ENCODE measurements at places on chromosomes 3 and 15. TPM values are rescaled to one million over a fixed set of nuclear protein-coding genes. Genes with fewer than 3 reads are reported as not detected.

DNA sequence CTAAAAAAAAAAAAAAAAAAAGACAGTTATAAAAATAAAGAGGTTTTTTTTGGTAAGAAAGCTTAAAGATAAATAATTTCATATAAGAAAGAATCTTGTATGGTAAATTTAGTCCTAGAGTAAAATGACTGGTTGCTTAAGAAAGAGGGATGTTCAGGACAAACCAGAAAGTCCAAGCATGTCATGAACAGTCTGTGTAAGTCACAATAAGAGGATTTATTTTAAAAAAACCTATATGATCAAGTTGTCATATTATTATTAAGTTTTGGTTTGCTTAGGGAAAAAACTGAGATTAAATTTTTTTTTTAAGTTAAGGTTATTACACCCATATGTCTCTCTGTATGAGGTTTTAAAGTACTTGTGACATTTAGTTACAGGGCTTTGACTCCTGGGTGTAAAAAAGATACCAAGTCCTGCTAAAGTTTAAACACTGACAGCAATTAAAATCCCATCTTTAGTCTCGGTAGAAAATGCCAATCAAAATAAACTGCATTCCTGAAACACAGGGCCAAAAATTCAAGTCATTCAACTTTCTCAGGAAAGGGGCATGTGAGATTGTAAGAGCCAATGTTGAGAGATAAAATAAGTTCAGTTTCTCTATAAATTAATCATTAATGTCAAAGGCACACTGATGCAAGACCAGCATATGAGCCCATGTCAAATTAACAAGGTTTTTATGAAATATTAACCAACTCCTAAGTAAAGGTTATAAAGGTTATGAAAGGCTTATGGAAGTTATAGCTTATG is 8.5 kb upstream of the BDH1 start:
- DNase-seq = no peak

GRCh38 chr3:127467391-127467790 is 123.1 kb downstream of the TPRA1 start:
- no peak for DNase-seq

GRCh38 chr3:41611008-41611407 is 350.9 kb downstream of the ULK4 start:
- DNase-seq = no peak

DNA sequence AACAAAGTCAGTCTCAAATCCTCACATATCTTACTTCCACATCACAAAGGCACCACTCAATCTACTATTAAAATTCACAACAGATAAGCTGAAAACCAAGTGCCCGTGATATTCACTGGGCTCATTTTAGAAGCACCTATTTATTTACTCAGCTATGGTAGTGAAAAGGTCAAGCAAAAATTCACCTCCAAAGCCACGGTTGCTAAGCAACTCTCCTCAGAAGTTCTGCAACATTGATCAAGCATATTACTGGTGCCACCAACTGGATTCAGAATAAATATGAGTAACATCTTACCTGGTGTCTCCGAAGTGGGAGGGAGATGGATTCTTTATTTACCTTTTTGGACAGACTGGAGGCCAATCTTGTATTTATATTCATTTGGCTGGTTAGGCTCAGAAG is 714.8 kb downstream of the FHIT start:
- no peak for DNase-seq

DNA sequence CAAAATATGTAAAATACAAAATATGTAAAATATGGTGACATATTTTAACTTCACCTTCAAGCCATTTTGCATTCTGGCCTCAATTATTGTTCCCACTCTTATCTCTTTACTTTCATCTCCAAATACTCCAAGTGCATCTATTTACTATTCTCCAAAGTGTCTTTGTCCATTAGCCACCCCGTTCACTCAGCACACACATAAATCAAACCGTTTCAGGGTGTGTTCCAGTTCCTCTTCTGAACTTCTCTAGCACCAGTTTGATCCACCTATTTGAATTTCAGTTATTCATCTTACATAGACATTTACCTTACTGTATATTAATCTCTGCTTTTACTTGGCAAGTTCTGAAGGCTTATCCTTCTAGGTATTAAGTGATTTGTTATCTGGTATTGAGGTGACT is 45.1 kb downstream of the SGO1 start:
- DNase-seq = no peak

DNA sequence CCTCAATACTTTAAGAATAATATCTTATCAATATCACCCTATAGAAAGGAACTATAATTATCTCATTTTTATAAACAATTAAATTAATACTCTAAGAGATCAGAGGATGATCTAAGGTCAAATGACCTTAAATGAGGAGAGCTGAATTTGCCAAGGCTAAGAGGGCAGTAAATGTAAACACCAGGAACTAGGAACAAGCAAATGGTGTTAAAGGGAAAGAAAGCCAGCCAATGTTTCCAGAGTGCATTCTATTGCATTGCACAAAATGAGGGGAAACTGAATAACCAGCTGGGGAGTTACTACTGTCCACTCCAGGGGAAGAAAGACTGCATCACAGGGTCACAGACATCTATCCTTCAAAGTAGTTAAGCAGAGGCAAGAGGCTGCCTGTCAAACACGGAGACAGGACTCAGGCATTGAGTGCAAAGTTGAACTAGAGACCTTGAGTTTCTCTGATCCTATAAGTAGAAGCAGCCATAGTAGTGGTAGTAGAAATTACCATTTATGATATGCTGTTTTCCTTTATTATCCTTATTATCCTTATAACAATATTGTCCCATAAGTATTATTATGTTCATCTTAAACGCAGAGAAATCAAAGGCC is 466.4 kb downstream of the MAGI1 start:
- DNase-seq = no peak

DNA sequence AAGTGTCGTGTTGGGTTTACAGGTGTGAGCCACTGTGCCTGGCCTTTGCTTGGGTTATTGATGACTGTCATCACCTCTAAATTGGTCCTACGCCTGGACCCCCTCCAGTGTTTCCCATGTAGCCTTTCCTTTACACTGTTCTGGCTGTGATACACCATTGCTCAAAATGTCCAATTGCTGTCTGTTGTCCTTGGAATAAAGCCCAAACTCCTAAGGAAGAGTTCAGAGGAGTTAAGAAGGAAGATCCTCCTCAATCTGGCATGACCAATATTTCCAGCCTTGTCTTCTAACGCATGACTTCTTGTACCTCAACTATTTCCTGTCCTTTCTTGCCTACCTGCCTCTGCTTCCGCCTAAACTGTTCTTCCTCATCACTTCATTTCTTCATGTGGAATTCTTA is 113.1 kb downstream of the POLR2M start:
- DNase-seq = no peak

- DNase-seq = no peak
These were observed 45.2 kb upstream of the UMPS start for GRCh38 chr3:124685067-124685466.

GRCh38 chr15:78342021-78342420 is 1.9 kb downstream of the CRABP1 start:
- DNase-seq = no peak

DNA sequence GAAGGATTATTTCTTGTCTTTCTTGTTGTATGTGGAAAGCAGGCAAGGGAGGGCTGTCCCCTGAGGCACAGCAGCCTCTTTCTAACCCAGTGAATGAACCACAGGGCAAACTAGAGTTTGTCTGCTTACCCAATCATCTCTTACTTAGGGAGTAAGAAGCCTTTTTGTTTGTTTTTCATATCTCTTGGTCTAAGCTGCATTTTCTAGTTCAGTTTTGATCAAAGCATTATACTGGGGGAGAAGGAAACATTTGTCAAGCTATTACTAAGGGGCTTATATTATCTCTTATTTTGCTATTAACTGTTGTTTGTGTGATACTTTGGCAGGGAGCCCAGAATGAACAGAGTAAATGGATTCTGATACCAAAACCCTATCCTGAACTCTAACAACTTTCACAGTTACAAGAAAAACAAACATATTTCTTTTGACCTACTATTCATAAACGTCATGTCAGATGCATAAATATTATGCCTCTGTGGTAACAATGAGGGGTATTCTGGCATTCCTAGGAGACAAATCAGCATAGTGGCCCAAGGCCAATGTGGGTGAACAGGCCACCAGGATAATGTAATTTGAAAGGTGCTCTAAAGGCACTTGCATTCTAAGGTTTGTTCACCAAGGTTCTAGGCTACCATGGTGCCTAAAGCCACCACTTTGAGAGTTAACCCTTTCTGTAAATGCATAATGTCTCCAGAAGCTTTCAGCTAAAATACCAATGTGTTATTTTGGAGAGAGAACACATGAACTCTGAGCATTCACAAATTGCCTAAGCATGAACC is 271.6 kb upstream of the ZPLD1 start:
- no peak for DNase-seq

DNA sequence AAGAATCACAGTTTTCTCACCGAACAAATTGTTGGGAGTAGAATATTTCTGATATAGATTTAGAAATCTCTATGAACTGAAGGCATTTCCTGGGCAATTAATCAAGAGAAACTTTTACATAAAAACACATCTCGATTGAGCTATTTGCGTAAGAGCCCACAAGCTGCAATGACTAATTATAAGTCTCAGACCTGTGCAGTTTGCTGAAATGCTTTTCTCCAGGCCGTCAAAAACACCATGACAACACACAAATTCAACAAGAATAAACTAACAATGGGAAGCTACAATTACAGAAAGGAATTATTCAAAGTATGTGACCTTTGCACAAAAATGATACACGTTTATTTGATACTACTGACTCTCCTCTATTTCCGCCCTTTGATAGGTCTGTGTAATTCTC is 481.2 kb upstream of the WNT5A start:
- DNase-seq = no peak

GRCh38 chr3:193768070-193768394 is 175.0 kb downstream of the OPA1 start:
- DNase-seq = no peak

DNA sequence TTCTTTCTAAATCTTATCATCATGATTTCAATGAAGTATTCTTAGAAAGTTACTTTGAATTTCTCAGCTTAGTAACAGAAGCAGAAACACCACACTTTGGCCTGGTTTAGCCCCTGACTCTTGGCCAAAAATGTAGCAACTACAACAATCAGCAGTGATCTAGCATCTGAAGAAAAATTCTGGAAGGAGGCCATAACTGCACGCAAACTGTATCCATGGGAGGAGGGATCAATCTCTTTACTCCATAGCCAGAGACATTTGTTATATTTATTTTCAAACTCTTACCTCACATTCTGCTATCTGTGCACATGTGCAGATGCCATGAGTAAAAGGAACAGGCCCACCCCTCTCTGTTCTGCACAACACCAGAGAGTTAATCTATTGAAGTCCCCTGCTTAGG is 251.0 kb upstream of the P2RY1 start:
- no peak for DNase-seq

GRCh38 chr15:66294157-66294931 is 976 bp downstream of the DIS3L start:
- no peak for DNase-seq

DNA sequence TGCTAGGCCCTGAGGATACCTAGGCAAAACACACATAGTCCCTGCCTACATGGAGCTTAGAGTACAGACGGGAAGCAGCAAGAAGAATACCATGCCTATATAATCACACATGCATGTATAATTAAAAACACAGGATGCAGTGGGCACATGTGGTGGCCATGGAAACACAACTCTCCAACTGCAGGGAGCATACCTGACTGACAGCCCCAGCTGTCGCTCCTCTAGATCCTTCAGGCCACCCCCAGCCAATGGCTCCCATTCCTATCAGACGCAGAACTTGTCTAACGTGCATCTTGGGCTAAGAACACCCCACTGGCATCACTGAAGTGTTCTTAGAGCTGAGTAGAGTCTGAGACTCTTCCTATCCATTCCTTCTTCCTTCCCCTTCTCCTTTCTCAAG is 125.5 kb upstream of the FRMD4B start:
- DNase-seq = no peak

GRCh38 chr15:62835351-62835750 is 207.2 kb upstream of the TPM1 start:
- no peak for DNase-seq

DNA sequence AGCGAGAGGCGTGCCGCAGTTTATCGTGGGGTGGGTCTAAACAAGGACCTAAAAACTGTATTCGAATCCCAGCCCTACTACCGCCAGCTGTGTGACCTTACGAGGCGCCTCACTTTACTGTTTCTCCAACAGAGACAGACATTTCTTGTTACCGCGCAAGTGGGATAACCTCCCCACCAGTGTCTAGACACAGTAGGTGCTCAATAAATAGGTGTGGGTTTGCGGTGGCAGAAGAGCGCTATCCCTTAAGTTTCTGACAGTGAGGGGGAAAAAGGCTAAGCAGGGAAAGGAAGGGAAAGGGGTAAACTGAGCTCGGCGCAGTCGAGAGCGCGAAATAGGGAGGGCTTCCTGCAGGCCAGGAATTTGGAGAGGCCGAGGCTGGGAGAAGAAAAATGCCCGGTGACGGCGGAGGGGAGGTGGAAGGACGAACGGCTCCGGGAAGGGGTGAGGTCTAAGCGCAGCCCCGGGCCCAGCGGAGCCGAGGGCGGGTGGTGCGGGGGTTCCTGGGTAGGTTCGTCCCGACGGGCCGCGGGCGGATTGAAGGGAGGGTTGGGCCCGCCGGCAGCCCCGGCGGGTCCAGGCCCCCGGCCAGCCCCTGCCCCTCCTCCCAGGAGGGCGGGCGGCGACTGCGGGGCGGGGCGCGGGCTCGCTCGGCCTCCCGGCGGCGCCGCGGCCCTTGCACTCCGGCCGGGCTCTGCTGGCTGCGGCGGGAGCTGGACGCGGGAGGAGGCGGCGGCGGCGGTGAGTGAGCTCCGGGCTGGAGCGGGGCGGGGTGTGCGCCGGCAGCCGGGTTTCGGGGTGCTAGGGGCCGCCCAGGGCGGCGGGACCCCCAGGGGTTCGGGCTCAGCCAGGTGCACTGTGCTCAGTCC is at the start of gene CGNL1:
Gene CGNL1, plus strand, starts transcription at position 679 of the 869 bp plus-strand sequence. CDS start 61,495 bp downstream, outside the sequence.
- DNase-seq = no peak

- DNase-seq = no peak
These were observed 30.4 kb downstream of the SLC6A20 start for GRCh38 chr3:45765958-45766357.

- no peak for DNase-seq
These were observed 499.8 kb downstream of the ROBO2 start for GRCh38 chr3:77539677-77540076.

- DNase-seq = no peak
These were observed 39.9 kb downstream of the TGFBR2 start for GRCh38 chr3:30646181-30646876.

GRCh38 chr3:33644582-33644981 is 73.5 kb downstream of the CLASP2 start:
- DNase-seq = no peak

SAMMSON gene
- 0.27 TPM for total RNA-seq

MINAR1 gene
- total RNA-seq = 0.19 TPM

GRK7 gene
- 0.08 TPM for total RNA-seq

GP5 gene
- total RNA-seq = 0.22 TPM

HRH1 gene
- 4.8 TPM for total RNA-seq

CCDC13 gene
- total RNA-seq = 1.1 TPM
